ENCODE measurements at places on chromosomes 11 and 22. TPM values are rescaled to one million over a fixed set of nuclear protein-coding genes. Genes with fewer than 3 reads are reported as not detected.

The DGAT2 gene
- 18.3 TPM for total RNA-seq

The MTMR3 gene
- total RNA-seq: 23.6 TPM

The MYOD1 gene
- not detected for total RNA-seq

The OR52N4 gene
- total RNA-seq: not detected

The OR10A2 gene
- not detected for total RNA-seq

The TNNI2 gene
- not detected for total RNA-seq

All from left ventricle myocardium superior (tissue), 1 donor.